ENCODE measurements at places on chromosomes 11 and 22. TPM values are rescaled to one million over a fixed set of nuclear protein-coding genes. Genes with fewer than 3 reads are reported as not detected.
A peak's percentile ranks its signal among the peaks of the same experiment; 100 is the strongest.

GRCh38 chr11:132992838-132993631, 539.3 kb downstream of the OPCML start:
- H3K36me3 ChIP-seq = no peaks in the 10 kb centered on the region
- H3K27me3 ChIP-seq = peaks cover 3% of the 10 kb centered on the region
- DNase-seq = peak; percentile 4
- no peaks in the 10 kb centered on the region for H3K4me1 ChIP-seq
- H3K27ac ChIP-seq = no peak overlapping the region

GRCh38 chr22:22414266-22414665, 94.3 kb downstream of the ZNF280B start:
- no peaks in the 10 kb centered on the region for H3K4me1 ChIP-seq
- no peak overlapping the region for H3K4me3 ChIP-seq
- DNase-seq = no peak
- no peak overlapping the region for H3K27ac ChIP-seq

DNA sequence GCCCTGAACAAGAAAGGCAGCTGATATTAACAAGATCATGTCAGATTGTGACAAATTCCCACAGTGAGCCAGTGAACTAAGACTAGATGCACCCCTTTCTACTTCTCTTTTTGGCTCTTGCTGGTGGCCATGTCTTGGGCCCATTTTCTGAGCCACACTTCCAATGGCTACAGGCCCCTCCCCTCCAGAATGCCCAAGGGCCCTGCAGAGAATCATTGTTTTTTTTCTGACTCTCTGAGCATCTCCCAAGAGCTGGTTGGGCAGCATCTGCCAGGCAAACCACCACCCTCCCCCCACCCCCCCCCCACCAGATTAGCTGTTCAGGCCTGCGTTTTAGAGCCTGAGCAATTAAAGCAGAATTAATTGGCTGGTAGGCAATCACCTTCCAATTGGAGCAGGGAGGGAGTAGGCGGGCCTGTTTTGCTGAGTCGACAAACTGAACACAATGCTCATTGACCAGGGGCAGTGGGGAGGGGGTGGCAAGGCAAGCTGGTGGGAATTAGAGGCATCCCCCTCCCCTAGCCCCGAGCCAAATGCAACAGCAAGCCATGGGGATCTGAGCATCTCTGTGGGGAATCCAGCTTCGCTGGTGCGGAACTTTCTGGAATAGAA, 541.4 kb downstream of the MN1 start:
- no peaks in the 10 kb centered on the region for H3K36me3 ChIP-seq
- no peak for DNase-seq
- H3K4me1 ChIP-seq = no peaks in the 10 kb centered on the region
- H3K27ac ChIP-seq = no peak overlapping the region
- H3K27me3 ChIP-seq = peaks cover 29% of the 10 kb centered on the region

The SLC22A6 gene
- not detected for total RNA-seq

The SLC22A12 gene
- not detected for total RNA-seq

- H3K27ac ChIP-seq = no peak overlapping the region
- no peak for DNase-seq
- no peaks in the 10 kb centered on the region for H3K36me3 ChIP-seq
- no peak overlapping the region for H3K4me3 ChIP-seq
- H3K4me1 ChIP-seq = no peaks in the 10 kb centered on the region
- H3K27me3 ChIP-seq = no peaks in the 10 kb centered on the region
These were observed 453.5 kb downstream of the LRRC4C start for GRCh38 chr11:41005986-41006385.

- no peaks in the 10 kb centered on the region for H3K27me3 ChIP-seq
- H3K4me3 ChIP-seq = no peak overlapping the region
- H3K27ac ChIP-seq = no peak overlapping the region
- peaks cover 6% of the 10 kb centered on the region for H3K4me1 ChIP-seq
These were observed 44.5 kb downstream of the ANO1 start for GRCh38 chr11:70122490-70123198.

GRCh38 chr11:35237860-35238715, 99.1 kb downstream of the CD44 start:
- H3K27ac ChIP-seq = peak overlapping the region; percentile 17
- peaks cover 7% of the 10 kb centered on the region for H3K4me1 ChIP-seq
- H3K4me3 ChIP-seq = no peak overlapping the region
- H3K36me3 ChIP-seq = no peaks in the 10 kb centered on the region

- no peaks in the 10 kb centered on the region for H3K36me3 ChIP-seq
- peak overlapping the region; percentile 73 for H3K27ac ChIP-seq
- no peaks in the 10 kb centered on the region for H3K27me3 ChIP-seq
- no peak overlapping the region for H3K4me3 ChIP-seq
- DNase-seq = peak; percentile 84
- peaks cover 30% of the 10 kb centered on the region for H3K4me1 ChIP-seq
These were observed 10.5 kb downstream of the NUMA1 start for GRCh38 chr11:72069787-72070251.

DNA sequence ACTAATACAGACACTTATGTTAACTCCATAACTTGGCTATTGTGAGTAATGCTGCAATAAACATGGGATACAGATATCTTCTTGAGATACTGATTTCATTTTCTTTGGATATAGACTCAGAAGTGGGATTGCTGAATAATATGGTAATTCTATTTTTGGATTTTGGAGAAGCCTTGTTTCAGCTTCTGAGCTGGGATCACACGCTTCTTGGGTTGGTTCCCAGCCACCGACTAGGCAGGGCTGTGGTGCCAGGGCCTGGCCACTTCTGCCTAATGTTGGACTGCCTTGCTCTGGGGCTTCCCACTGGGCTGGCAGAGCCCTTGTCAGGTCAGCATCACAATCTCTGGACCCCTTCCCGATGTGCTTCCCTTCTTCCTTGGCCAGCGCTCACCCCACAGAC, 14.0 kb upstream of the MCHR1 start:
- H3K27me3 ChIP-seq = no peaks in the 10 kb centered on the region
- H3K4me1 ChIP-seq = peaks cover 17% of the 10 kb centered on the region
- no peak overlapping the region for H3K4me3 ChIP-seq
- no peaks in the 10 kb centered on the region for H3K36me3 ChIP-seq
- peak; percentile 85 for DNase-seq

The PRSS23 gene
- 123 TPM for total RNA-seq

The OR52E2 gene
- total RNA-seq = not detected

All from IMR-90 (cell line).